ENCODE measurements at places on chromosomes 7 and 10.

GRCh38 chr10:49645417-49645816 is 31.6 kb downstream of the CHAT start:
- DNase-seq, result no peak

- DNase-seq, result no peak
These were observed 152.5 kb downstream of the PPP1R9A start for GRCh38 chr7:95059842-95060313.

DNA sequence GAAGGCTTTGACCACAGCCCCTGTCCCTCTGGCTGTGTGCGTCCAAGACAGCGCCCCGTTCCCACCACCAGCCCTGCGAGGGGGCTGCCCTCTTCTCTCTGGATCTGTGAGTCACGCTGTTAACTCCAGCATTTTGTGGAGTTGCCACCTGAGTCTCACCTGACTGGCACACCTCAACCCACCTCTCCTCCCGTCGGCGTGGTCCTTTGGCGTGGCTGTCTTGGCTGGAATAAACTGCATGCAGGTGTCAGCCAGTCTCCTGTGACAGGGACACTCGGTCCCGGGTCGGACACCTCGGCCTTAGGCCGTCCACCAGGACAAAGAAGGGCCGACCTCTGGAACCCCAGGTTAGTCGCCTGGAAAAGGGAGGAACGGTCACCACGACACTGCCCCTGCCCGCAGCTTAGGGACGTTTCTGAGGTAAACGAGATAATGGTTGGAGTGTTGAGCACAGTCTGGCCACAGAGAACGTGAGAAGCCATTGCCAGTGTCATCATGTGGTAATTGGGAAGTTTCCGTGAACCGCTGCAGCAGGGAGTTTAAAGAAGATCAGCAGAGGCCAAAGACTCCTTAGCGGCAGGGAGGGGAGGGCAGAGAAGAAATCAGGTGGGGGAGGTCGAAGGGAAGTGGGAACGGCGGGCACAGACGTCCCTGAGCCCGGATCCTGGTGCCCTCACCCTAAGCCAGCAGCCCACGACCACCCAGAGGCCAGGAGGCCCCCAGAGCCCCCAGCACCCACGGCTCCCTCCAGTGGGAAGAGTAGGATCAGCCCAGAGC is 73.6 kb upstream of the FAM20C start:
- peak; percentile 53 for DNase-seq

- DNase-seq, result no peak
These were observed 46.5 kb downstream of the TFEC start for GRCh38 chr7:115984105-115984504.

- no peak for DNase-seq
These were observed 9.1 kb upstream of the PRKAR2B start for GRCh38 chr7:107035446-107035845.

GRCh38 chr7:138720286-138720685 is 19.1 kb upstream of the SVOPL start:
- no peak for DNase-seq

GRCh38 chr7:11228515-11228914 is 254.8 kb downstream of the PHF14 start:
- no peak for DNase-seq

DNA sequence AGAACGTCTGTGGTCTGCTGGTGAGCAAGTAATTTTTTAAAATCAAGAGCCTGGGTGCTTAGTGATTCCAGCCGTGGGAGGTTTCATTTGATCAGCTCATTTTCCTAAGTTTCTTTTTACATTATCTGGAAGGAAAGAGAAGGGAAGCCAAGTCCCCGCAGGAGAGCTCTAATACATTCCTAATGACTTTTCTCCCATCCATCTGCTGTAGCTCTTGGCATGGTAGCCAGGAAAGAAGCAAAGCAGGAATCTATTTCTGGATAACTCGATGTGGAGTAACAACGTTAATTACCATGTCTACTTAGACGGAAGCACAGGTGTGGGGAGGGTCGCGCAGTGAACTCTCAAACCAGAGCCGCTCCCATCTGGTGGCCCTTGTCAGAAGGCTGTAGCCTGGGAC is 121.9 kb downstream of the PAXIP1 start:
- no peak for DNase-seq

DNA sequence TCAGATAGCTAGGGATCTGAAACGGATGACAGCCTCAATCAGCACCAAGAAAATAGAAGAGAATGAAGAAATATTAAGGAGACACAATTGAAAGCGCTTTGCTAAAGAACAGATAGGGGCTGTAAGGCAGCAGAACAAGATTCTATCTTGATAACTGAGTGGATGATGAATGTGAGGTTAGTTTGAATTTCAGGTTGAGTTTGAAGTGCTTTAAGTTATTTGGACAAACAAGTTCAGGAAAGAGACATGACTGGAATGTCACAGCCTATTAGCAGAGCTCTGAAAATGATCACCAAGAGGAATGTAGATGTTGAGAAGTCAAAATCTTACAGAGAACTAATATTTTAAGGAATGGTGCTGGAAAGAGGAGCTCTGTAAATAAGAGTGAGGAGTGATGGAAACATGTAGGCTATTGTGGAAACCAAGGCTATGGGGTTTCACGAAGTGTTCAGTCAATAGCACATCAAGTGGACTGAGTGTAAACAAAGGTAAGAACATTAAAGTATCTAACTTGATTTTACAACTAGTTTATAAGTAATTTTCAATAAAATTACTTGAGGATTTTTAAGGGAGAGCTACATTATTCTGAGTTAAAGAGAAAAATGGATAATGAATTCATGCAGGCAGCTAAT is 61.6 kb downstream of the MEST start:
- DNase-seq, result no peak

DNA sequence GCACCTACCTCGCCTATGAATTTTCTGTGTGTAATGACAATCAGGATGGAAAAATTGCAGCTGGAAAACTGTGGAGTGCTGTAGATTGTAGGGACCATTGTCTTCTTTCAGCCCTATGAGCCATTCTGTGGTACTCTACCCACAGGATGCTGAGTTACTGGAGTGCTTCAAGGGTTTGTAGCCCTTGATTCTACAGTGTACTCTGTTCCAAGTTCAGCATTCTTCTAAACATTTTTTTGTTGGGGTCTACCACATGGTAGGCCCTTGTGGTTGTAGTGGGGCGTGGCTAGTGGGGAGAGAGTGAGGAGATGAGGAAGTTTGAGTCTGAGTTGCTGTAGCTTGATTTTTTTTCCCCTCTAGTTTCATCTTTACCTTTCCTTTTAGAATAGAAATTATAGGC is 33.5 kb downstream of the REEP3 start:
- DNase-seq, result peak; percentile 71

DNA sequence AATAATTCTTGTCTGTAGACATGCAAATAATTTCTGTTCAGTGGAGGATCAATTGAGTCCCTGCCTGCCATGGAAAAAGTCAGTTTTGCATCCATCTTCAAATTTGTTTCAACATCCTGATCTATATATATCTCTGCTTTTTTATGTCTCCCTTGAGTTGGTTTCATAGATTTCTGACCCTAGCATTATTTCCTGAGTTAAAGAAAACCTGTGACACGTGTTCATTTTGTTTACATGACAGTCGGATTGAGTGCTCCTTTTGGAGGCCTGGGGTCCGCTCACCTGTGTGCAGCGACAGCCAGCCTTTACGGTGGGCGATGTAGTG is 674 bp downstream of the MRPS24 start:
- DNase-seq, result no peak

DNA sequence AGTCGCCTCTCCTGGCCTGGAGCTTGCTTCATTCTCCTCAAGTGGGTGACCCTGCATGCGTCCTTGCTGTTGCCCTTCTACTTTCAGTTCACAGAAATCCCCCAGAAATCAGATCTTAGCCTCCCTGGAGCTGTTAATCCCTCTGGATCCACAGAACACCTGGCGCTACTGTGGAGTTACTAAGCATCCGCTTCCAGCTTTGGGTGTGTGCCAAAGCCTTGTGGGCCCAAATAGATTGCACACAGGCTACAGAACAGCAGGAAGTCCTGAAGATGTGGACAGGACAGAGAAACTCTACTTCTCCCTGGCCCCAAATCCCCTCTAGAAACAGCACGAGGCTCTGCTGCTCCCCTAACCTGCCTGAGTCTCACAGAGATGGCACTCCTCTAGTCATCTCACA is 36.6 kb upstream of the PDLIM1 start:
- DNase-seq, result no peak

GRCh38 chr10:69955897-69956740 is 96.5 kb upstream of the MACROH2A2 start:
- DNase-seq, result no peak

DNA sequence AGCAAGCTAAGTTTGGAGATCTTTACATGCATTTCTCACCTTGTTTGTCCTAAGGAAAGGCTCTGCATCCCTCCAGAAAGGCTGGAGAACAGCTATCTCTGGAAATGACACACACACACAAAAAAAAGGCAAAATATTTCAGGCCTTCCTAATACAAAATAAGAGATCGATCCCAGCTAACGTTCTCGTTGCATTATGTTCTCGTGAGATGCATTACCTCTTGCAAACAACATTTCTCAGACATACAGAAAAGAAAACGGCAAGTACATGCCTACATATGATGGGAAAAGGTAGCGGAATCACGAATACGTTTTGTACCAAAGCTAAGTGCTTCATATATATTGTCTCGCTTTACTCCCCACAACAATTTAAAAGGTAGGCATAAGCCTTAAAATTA is 488 bp downstream of the MTERF1 start:
- no peak for DNase-seq

DNA sequence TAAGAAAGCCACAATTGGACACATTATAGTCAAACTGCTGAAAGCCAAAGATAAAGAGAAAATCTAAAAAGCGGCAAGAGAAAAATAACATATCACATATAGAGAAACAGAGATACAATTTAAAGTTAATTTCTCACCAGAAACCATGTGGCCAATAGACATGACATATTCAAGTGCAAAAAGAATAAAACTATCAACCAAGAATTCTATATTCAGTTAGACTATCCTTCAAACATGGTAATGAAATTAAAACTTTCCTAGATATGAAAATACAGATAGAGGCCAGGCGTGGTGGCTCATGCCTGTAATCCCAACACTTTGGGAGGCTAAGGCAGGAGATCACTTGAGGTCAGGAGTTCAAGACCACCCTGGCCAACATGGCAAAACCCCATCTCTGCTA is 129.1 kb upstream of the RNF32 start:
- DNase-seq, result no peak

- no peak for DNase-seq
These were observed 41.6 kb downstream of the MRPS33 start for GRCh38 chr7:140972876-140973829.

- no peak for DNase-seq
These were observed 79.0 kb upstream of the POM121L12 start for GRCh38 chr7:52956379-52956915.

DNA sequence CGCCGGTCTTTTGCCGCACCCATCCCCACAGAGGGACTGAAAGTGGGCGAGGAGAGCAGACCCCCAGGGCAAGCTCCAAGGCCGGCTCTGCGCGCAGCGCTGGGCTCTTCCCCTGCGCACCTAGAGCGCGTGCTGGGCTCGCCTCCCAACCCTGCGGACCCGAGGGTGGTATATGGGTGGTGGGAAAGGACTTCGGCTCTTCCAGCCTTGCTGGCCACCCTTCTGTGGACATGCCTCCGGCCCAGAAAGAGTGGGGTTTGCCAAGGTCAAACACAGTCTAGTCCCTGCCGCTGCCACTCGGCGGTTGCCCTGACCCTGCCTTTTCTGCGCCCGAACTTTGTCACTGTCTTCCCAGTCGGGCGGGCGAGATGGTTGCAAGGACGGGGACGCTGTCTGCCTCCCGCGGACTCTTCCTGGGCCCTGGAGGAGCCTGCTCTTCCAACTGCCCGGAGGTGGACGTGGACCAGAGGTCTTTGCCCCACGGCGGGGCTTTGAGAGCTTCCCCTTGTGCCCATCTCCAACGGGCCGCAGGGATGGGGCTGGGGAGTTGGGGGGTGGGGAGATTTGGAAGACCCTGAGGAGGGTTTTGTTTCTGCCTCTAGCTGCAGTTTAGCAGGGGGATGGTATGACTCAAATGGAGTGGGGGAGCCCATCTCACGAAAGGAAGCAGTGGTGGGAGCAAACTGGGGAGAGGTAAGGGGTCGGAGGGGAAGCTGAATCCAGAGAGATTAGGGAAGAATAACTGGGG is 1.5 kb downstream of the ADCY1 start:
- no peak for DNase-seq

- DNase-seq, result peak; percentile 67
These were observed at the start of gene PALD1 for GRCh38 chr10:70478191-70479164. Gene PALD1, plus strand, starts transcription at chr10:70478767. Its CDS starts 47,185 bp downstream, at chr10:70525952.

- DNase-seq, result no peak
These were observed 357.5 kb upstream of the LRGUK start for GRCh38 chr7:133769668-133770067.

DNA sequence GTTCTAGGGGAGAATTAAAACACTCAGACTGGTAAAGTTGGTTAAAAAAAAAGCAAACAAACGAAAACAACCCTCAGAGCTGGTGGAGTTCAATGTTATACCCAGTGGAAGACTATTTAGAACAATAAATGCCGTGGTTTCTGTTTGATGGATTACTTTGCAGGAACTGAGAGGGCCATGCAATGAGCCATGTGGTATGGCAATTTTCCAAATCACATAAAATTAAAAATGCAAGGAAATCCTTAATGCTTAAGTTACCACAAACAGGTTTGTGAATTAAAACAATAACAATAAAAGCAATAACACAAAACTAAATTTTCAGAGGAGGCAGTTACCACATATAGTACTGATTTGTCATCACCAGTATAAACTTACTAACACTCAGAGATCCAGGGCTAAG is 96.9 kb downstream of the RTKN2 start:
- no peak for DNase-seq

DNA sequence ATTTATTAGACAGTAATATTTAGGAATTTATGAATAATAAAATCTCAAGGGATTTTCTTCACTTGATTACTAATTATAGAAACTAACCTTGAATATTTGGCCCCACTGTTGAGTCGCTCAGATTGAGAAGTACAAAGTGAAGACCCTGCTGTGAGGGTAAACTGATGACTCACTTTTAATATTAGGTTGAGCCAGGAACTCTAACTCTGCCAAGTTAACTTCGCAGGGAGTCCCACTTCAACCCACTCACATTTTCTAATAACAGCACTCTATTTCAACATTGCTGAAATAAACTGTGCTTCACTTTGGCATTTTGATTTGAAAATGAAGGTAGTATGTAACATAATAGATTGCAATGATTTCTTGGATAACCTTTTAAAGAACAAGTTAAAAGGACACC is 200.7 kb downstream of the POLR1F start:
- no peak for DNase-seq

DNA sequence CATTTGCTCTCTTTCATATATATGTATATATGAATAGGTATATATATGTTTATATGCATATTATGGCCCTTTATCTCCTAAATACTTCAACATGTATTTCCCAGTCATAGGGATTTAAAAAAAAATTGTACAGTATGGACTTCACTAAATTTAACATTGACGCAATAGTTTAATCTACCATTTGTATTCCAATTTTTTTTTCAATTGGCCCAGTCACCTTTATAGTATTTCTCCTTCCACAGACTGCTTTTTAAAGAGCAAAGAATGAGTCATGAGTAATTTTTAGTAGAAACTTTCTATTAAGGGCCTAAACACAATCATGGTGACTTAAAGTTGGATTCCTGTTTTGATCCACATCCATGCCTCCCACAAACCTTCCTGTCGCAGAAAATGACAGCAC is 20.5 kb downstream of the CCSER2 start:
- no peak for DNase-seq

- DNase-seq, result no peak
These were observed 138.1 kb downstream of the DOCK1 start for GRCh38 chr10:127043301-127043700.

Measured in HL-60 (cell line).